Breast epithelium (tissue), 4 donors: ENCODE measurements at places on chromosomes 4 and X. TPM values are rescaled to one million over a fixed set of nuclear protein-coding genes. Genes with fewer than 3 reads are reported as not detected.

DNA sequence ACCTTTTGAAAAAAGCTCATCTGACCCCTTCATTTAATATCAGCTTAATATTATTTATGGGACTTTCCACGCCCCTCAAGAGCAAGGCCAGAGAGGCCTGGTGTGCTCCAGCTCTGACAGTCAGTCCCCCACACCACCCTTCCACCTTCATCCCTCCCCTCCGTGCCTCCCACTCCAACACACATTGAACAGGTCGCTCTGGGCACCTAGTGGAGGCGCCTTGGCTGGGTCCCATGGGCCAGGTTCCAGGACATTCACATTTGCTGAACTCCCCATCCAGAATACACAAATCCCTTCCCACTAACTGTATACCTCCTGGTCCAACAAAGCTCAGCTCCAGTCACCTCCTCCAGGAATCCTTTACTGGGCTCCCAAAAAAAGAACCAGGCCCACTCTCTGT, 137.5 kb downstream of the BCOR start:
- H3K27ac ChIP-seq: no peak overlapping the region
- H3K4me1 ChIP-seq: no peaks in the 10 kb centered on the region
- H3K36me3 ChIP-seq: no peaks in the 10 kb centered on the region
- H3K4me3 ChIP-seq: no peak overlapping the region

- H3K27ac ChIP-seq: no peak overlapping the region
- H3K27me3 ChIP-seq: peaks cover 30% of the 10 kb centered on the region
- no peak overlapping the region for H3K4me3 ChIP-seq
- no peak for DNase-seq
Measured at GRCh38 chrX:104118765-104119164, 6.4 kb downstream of the ZCCHC18 start.

The CXCL13 gene
- 6.2 TPM for total RNA-seq

DNA sequence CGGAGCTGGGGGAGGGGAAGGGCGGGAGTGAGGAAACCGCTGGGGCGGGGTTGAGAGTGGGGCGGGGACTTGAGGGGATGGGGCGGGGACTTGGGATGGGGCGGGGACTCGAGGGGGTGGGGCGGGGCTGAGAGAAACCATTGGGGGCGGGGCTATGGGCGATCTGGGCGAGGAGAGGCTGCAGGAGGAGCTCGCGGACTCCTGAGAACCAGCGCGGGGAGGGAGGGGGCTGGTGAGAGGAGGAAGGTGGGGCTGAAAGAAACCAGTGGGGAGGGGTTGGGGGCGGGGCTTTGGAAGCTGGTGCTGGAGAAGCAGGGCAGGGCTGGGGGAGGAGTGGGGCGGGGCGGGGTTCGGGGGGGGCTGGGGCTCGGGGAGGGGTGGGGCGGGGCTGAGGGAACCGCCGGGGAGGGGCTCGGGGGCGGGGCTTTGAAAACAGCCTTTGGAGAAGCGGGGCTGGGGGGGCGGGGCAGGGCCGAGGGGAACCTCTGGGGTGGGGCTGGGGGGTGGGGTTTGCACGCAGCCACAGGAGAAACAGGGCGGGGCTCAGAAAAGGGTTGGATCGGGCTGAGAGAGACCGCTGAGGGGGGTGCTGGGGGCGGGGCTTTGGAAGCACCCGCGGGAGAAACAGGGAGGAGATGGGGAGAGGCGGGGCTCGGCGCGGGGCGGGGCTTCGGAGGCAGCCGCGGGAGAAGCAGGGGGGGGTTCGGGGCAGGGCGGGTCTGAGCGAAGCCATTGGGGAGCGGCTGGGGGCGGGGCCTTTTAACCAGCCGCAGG, 777 bp upstream of the EOLA2 start:
- H3K27ac ChIP-seq: peak overlapping the region; percentile 92
- H3K36me3 ChIP-seq: no peaks in the 10 kb centered on the region
- H3K27me3 ChIP-seq: no peaks in the 10 kb centered on the region
- H3K4me3 ChIP-seq: peak overlapping the region; percentile 81
- no peaks in the 10 kb centered on the region for H3K4me1 ChIP-seq

- DNase-seq: no peak
- H3K4me1 ChIP-seq: no peaks in the 10 kb centered on the region
- no peaks in the 10 kb centered on the region for H3K27me3 ChIP-seq
- no peaks in the 10 kb centered on the region for H3K36me3 ChIP-seq
Measured at GRCh38 chr4:48012824-48013223, 3.7 kb downstream of the CNGA1 start.

The VAMP7 gene
- 35.3 TPM for total RNA-seq

DNA sequence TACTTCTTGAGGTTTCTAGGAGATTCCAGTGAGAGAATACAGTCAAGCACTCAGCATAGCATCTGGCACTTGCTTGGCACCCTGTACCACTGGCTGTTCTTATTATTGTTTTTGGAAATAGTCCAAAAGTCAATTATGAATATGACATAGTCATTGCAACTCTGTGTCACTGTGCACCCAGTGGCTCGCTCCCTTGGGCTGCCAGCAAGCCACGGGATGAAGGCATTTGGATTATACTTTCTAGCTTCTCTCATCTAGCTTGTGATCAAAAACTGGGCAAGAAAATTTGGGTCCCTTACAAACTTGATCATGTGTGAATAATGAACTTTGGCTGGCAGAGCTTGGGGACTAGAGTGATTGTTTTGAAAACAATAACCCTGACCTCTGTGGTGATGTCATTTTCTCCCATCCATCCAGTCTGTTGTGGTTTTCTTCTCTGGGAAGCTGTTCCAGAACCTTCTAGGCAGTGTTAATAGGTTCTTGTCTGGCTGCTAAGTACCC, 32.7 kb upstream of the LIMCH1 start:
- H3K4me1 ChIP-seq: no peaks in the 10 kb centered on the region
- no peaks in the 10 kb centered on the region for H3K27me3 ChIP-seq
- no peak overlapping the region for H3K27ac ChIP-seq
- no peak overlapping the region for H3K4me3 ChIP-seq

The TLR2 gene
- 52.4 TPM for total RNA-seq

GRCh38 chr4:14087921-14088320, 460.4 kb upstream of the BOD1L1 start:
- no peak overlapping the region for H3K4me3 ChIP-seq
- H3K4me1 ChIP-seq: no peaks in the 10 kb centered on the region
- no peak for DNase-seq
- no peaks in the 10 kb centered on the region for H3K27me3 ChIP-seq
- no peaks in the 10 kb centered on the region for H3K36me3 ChIP-seq

The POU3F4 gene
- total RNA-seq: not detected

- no peak overlapping the region for H3K4me3 ChIP-seq
- H3K27ac ChIP-seq: no peak overlapping the region
Measured at GRCh38 chr4:188780686-188781085, 641.4 kb downstream of the TRIML1 start.

The GATA1 gene
- not detected for total RNA-seq

DNA sequence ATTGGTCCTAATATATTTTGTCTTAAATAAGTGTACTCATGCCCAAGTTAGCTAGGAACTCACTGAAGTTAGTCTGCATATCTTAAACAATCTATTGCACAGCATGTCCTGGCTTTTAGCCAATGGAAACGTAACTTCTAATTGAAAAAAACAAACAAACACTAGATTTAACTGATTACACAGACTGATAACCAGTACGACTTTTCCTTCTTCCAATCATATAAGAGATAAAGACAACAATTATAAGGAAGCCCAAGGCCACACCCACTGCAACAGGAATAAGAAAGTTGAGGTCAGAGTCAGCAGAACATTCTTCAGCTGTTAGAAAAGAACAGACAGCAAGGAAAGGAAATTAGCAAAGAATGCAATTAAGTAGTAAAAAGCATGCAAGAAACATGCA, 40.8 kb downstream of the LAMP2 start:
- H3K4me3 ChIP-seq: no peak overlapping the region
- H3K4me1 ChIP-seq: no peaks in the 10 kb centered on the region
- H3K27ac ChIP-seq: no peak overlapping the region

DNA sequence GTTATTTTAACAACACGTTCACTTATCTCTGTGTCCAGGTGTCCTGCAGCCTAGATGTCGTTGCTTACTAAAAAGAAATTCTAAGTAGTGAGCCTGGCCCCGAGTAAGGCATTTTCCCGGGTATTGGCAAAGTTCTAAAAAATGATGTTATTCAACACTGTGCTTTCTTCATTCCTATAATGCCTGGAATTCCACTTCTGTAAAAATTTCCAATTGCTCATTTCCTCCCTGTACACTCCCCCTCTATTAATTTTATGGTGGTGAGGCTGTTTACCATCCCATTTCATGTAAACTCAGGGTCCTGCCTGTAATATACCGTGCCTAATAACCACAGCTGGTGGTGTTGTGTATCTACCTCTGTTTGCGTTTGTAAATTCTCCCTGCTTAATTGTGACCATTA, 14.2 kb downstream of the BST1 start:
- H3K27me3 ChIP-seq: no peaks in the 10 kb centered on the region
- H3K36me3 ChIP-seq: no peaks in the 10 kb centered on the region
- no peak overlapping the region for H3K4me3 ChIP-seq

The GPC3 gene
- 89.1 TPM for total RNA-seq

- no peak overlapping the region for H3K4me3 ChIP-seq
- no peak overlapping the region for H3K27ac ChIP-seq
- H3K36me3 ChIP-seq: no peaks in the 10 kb centered on the region
- no peak for DNase-seq
- no peaks in the 10 kb centered on the region for H3K27me3 ChIP-seq
Measured at GRCh38 chrX:125826774-125827451, 339.2 kb downstream of the DCAF12L2 start.

The NAA11 gene
- total RNA-seq: not detected

- no peak for DNase-seq
- H3K4me1 ChIP-seq: no peaks in the 10 kb centered on the region
- peaks cover 5% of the 10 kb centered on the region for H3K36me3 ChIP-seq
- H3K4me3 ChIP-seq: no peak overlapping the region
- no peak overlapping the region for H3K27ac ChIP-seq
Measured at GRCh38 chr4:2487632-2488031, 18.7 kb downstream of the RNF4 start.

GRCh38 chr4:48798117-48798516, 18.0 kb upstream of the FRYL start:
- no peaks in the 10 kb centered on the region for H3K27me3 ChIP-seq
- H3K4me1 ChIP-seq: no peaks in the 10 kb centered on the region
- no peak for DNase-seq
